ENCODE measurements at places on chromosomes 1 and 21.

DNA sequence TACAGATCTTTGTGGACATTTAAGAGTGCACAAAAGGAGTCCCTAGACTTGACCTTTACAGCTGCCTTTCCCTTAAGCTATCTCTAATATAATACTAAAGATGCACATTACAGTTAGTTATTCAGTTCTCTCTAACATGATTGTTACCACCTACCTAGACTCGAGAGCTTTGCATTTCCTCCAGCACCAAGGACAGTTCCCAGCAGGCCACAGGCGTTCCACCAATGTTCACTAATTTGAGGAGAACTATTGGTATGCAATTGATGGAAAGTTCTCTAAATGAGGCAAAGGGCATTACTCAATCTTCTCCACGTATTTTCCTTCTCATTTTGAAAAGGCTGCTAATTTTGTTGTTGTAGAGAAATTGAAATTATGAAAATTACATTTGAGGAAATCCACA, 5.4 kb upstream of the NTNG1 start:
- peak; percentile 33 for DNase-seq

- DNase-seq = no peak
Measured at GRCh38 chr1:210397681-210398080, 69.0 kb downstream of the HHAT start.

DNA sequence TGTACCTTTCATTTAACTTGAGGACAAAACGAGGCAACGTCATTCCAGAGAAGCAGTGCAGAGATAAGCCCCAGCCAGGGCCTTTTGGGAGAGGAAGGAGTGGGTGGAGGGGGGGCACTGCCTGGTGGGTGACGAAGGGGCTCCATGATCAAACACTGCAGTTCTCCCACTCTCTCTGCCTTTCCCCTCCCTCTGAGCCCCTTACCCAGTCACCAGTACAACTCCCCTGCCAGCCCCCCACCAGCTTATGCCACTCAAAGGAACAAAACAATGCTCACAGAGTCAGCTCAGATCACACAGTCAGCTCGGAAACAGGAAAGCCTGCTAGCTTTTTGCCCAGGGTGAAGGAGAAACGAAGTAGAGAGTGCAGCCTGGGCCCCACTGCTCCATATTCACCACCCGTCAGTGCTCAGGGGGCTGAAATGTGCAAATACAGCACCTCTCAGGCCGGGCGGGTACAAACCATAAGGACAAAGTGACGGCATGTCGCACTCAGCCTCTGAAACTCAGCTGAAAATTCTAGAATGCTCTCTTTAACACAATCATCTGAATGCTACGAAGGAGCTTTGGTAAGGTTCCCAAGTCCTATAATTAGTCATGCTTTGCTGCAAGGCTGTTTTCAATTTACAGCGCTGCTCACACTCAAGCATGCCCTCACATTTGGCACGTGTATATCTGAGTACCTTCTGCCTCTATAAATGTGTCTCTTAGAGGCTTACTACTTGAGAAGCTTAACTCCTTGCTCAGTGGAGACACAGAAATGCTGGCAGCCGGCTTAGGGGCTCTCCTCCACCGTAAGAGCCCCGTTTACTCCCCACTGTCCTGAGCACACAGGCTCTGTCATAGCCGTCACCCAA, 65.8 kb upstream of the RAB4A start:
- peak; percentile 49 for DNase-seq

- DNase-seq = no peak
Measured at GRCh38 chr1:202017749-202018467, 7.5 kb downstream of the ELF3 start.

DNA sequence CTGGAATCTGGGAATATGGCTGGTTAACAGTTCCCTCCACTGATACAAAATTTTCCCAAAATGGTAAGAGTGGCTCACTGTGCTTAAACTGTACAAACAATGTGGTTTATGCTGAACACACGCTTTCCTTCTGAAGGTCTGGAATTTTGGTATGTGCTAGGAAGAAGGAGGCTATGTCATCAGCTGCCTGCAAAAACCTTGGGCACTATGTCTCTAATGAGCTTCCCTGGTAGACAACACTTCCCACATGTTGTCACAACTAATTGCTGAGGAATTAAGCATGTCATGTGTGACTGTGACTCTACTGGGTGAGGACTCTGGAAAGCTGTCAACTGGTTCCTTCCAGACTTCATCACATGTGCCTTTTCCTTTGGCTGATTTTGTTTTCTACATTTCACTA, 29.2 kb downstream of the IPP start:
- DNase-seq = peak; percentile 26

All from cardiac fibroblast (primary cell).